Brain (organoid and tissue), 16 donors: ENCODE measurements at places on chromosomes 7 and 10. TPM values are rescaled to one million over a fixed set of nuclear protein-coding genes. Genes with fewer than 3 reads are reported as not detected.

The SEPHS1 gene
- polyA plus RNA-seq: 124 TPM

The SRRT gene
- 68.3 TPM for polyA plus RNA-seq

The ENKUR gene
- 1.6 TPM for polyA plus RNA-seq

The TPK1 gene
- 0.70 TPM for polyA plus RNA-seq

The ZSCAN25 gene
- 5.1 TPM for polyA plus RNA-seq

The CYP2E1 gene
- 1.6 TPM for polyA plus RNA-seq
